HT-29 (cell line): ENCODE measurements at places on chromosomes 1 and 21. TPM values are rescaled to one million over a fixed set of nuclear protein-coding genes. Genes with fewer than 3 reads are reported as not detected.

DNA sequence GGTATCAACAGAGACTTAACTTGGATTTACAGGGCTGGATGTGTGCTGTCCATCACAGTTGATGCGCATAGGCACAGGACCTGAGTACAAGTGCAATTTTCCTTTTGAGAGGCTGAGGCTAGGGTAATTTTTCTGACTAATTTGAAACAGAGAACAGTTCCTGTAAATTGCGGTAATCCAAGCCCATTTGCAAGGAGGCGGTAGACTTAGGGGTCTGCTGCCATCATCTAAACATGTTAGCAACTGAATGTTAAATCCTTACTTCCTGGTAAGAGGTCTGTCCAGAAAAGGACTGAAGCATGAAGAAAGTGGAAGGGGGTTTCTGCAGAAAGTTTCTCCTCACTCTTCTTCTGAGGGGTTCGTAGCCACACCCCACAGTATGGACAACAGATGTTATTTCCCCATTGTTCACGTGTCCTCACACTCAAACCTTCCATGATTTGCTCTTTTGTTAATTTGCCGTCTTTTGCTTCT lies 23.7 kb upstream of the C1orf198 start:
- no peak for DNase-seq

GRCh38 chr1:182855911-182856310 lies 16.8 kb downstream of the DHX9 start:
- DNase-seq = no peak

GRCh38 chr1:45928486-45929205 lies 125.2 kb downstream of the MAST2 start:
- DNase-seq = no peak

- DNase-seq = no peak
Measured at GRCh38 chr1:223852337-223852736, 6.6 kb upstream of the TP53BP2 start.

GRCh38 chr1:86960548-86960947 lies 46.1 kb downstream of the HS2ST1 start:
- DNase-seq = no peak

- DNase-seq = no peak
Measured at GRCh38 chr21:46557919-46558392, 46.9 kb downstream of the S100B start.

DNA sequence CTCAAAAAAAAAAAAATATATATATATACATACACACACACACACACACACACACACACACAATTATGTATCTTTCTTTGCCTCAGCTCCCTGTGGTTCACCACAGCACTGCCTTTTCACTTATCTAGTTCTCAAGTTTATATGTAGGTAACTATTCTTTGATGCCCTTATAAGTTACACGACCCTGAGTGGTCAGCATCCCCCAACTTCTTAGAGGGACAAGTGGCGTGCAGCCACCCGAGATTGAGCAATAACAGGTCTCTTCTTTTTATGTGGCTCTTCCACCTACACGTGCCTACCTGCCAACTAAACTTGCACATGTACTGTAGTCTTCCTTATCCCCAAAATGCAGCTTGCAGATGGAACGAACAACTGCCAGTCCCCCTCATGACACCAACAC lies 120.8 kb downstream of the GABPA start:
- DNase-seq = no peak

DNA sequence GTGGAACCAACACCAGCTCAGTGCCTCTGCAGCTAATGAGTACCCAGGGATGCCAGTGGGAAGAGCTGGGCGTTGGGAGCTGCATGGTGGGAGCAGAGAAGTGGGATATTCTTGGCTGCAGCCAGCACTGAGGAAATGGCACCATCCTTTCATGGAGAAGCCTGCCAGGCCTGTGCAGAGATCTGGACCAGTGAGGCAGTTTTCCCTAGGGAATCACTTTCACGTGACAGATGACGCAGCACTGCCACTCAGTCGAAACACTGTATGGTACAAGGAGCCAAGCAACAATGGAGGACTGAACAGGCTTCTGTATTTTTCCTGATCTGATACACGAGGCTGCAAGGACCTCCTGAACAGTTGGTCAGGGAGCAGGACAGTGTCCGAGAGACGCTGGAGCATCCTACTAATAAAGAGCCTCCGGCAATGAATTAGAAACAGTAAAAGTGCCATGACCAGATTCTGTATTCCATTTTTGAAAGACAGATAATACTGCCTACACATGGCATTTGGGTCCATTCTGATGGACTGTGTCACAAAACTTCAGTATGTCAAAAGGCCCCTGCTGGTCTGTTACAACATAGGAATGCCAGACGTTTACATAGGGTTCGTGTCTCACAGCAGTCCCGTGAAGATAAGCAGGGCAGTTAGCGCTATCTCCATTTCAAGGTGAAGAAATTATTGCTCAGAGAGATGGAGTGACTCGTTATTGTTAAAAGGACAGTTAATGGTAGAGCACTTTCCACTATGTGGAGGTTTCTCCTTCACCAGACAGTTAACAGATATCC lies 44.0 kb upstream of the LMO4 start:
- no peak for DNase-seq

GRCh38 chr1:200887036-200887435 lies 7.7 kb upstream of the INAVA start:
- no peak for DNase-seq

DNA sequence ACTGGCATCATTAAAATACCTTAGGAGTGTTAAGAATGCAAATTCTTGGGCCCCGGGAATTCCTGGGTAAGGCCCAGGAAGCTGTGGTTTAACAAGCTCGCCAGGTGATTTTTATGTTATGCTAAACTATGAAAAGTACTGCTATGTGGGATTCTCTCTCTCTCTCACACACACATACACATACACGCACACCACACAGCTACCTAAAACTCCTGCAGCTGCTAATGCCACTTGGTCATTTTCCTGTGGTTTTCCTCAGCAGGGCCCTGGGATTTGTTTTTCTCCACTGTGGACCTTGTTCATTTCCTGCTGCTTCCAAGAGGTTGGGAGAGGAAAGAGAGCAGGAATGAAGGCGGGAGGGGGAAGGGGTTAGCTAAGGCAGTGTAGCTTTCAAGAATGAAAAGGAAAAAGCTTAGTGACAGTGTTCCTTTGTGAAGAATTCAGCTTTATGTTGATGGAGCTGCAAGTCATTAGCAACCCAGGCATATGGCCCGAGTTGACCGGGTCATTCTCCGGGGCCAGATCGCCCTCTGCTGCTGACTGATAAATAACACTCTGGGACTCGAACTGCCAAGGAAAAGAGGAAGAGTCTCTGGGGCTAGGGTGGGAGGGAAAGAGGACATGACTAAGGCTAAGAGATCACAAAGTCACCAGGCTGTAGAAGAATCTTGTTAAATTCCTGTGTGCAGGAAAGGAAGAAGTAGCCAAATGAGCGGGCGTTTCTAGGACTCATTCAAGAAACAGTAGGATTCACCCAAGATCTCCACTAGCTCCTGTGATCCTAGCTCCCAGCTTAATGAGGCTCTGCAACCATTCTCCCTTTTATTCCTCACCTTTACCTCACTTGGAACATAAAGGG lies 30.5 kb upstream of the LRIG2 start:
- DNase-seq = peak; percentile 89

C4BPA gene
- total RNA-seq = 0.18 and 1.1 TPM in 2 replicates

SEC16B gene
- 1.5 and 2.9 TPM in 2 replicates for total RNA-seq

BCL2L15 gene
- total RNA-seq = 18.2 and 23.4 TPM in 2 replicates

KIF2C gene
- 57.1 and 63.1 TPM in 2 replicates for total RNA-seq

PLEKHA6 gene
- 76.7 and 88.6 TPM in 2 replicates for total RNA-seq

ADGRL4 gene
- total RNA-seq = 0.26 TPM in 1 of 2 replicates, not detected in the other

C1orf185 gene
- total RNA-seq = not detected in 2 replicates
